Stomach (tissue), 19 donors: ENCODE measurements at places on chromosomes 11 and 22. TPM values are rescaled to one million over a fixed set of nuclear protein-coding genes. Genes with fewer than 3 reads are reported as not detected.

Gene SLC1A2
- 13.4 TPM for total RNA-seq

GRCh38 chr11:79507706-79508105 is 66.9 kb upstream of the TENM4 start:
- H3K36me3 ChIP-seq = no peaks in the 10 kb centered on the region
- H3K27ac ChIP-seq = no peak overlapping the region
- H3K27me3 ChIP-seq = no peaks in the 10 kb centered on the region
- H3K4me1 ChIP-seq = peaks cover 4% of the 10 kb centered on the region
- DNase-seq = no peak

DNA sequence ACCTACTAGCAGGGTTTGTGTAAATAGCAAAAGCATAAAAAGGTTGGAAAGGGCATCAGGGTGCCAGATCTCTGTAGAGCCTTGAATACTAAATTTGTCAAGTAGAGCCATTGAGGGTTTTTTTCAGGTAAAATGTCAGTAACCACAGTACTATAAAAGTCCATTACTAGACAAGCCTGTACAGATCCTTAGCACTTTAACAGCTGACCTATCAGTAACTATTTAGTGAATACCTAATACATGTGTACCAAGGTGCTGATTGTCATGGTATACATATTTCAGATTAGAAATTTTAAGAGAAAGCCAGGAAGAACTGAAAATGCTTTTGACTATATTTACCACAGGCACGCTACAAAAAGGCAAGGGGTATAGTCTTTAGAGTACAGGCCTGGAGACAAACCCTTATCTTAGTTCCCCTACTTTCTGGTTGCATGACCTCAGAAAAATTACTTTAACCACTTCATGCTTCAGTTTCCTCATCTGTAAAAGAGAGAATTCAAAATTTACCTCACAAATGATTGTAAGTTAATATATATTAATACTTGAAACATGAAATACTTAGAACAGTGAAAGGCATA is 57.9 kb downstream of the RAB38 start:
- H3K27me3 ChIP-seq = no peaks in the 10 kb centered on the region
- no peak for DNase-seq

DNA sequence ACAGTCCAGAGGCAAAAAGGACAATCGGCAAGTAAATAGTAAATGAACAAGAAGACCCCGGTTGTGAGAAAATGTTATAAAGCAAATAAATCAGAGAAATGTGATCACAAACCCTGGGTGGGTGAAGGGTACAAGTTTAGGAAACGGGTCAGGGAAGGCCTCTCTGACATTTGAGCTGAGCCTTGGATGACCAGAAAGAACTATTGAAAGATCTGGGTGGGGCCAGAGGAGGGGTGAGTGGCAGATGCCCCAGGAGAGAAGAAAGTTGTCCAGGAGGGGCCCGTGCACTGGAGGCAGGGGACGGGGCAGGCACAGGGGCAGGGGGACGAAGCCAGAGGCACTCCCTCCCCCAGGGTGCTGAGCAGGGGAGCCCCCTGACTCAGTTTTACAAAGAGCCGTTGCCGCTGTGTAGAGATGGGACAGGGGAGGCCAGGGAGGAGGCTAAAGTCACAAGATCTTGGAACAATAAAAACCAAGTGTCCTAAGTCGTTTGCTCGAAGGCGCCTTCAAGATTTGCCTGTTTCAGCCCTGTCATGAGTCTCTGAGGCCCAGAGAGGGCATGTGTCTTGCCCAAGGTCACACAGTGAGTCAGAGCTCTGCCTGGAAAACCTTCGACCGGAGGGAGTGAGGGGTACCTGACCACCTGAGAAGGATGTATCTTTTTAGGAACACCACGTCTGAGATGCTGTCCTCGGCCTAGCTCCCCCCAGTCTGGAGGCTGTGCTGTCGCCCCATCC is 10.8 kb upstream of the PDGFB start:
- DNase-seq = no peak
- H3K27ac ChIP-seq = peak overlapping the region; percentile 57
- H3K27me3 ChIP-seq = no peaks in the 10 kb centered on the region
- H3K4me1 ChIP-seq = peaks cover 36% of the 10 kb centered on the region
- no peak overlapping the region for H3K4me3 ChIP-seq

DNA sequence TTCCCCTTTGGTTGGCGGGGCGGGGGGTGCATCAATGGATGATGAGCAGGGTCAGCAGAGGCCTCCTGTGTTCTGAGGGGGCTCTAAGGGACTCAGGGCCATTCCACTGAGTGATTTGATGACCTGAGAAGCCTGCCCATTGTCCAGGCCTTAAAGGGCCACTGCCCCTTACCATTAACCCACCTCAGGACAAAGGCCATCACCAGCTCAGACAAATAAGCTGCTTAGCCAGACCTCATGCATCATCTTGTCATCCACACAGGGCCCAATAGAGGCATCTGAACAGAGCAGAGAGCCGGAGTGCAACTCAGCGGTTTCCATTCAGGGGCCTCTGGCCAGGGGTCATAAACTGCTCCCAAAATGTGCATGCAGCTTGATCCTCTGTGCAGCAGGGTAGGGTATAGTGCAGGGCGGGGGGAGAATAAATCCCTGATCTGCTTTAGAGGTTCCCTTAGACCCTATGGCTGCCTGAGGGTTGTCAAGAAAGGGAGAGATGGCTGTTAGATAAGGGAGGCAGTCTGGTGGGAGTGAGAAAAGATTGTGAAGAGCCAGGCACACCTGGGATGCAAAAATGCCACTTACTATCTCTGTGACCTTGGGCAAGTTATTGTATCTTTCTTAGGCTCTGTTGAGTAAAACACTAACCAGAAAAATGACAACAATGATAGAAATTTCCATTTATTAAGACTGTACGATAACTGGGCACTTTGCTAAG is 375.5 kb upstream of the NARS2 start:
- DNase-seq = no peak
- no peak overlapping the region for H3K27ac ChIP-seq
- H3K4me1 ChIP-seq = no peaks in the 10 kb centered on the region
- peaks cover 3% of the 10 kb centered on the region for H3K27me3 ChIP-seq

GRCh38 chr22:30182815-30183214 is 63.7 kb downstream of the LIF start:
- no peak overlapping the region for H3K27ac ChIP-seq
- no peak overlapping the region for H3K4me3 ChIP-seq
- peaks cover 12% of the 10 kb centered on the region for H3K4me1 ChIP-seq
- H3K36me3 ChIP-seq = no peaks in the 10 kb centered on the region
- no peak for DNase-seq
- H3K27me3 ChIP-seq = no peaks in the 10 kb centered on the region

Gene KCNJ11
- not detected for total RNA-seq

GRCh38 chr11:101115671-101116160 is 13.9 kb downstream of the PGR start:
- DNase-seq = no peak
- H3K27me3 ChIP-seq = no peaks in the 10 kb centered on the region
- H3K4me1 ChIP-seq = no peaks in the 10 kb centered on the region
- H3K36me3 ChIP-seq = no peaks in the 10 kb centered on the region

DNA sequence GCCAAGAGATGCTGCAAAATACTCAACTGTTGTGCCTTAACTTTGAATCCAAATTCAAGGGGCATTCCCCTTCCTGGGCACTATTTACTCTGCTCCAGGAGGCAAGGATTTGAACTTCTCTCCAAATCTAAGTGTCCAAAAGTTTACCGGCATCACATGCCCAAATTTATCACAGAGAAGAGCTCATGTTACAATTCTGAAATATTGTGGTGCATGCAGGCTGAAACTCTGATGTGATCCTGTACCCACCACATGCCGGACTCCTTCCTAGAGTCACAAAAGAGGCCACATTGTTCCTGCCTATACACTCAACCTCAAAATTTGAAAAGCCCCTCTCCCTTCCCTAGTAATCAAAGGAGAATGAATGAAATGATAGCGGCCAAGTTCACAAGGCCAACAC is 1.3 kb downstream of the TRAF6 start:
- peak overlapping the region; percentile 90 for H3K4me3 ChIP-seq
- DNase-seq = no peak
- no peaks in the 10 kb centered on the region for H3K27me3 ChIP-seq
- H3K27ac ChIP-seq = peak overlapping the region; percentile 96
- no peaks in the 10 kb centered on the region for H3K36me3 ChIP-seq
- H3K4me1 ChIP-seq = peaks cover 40% of the 10 kb centered on the region
